ENCODE measurements at places on chromosomes 4 and X.

DNA sequence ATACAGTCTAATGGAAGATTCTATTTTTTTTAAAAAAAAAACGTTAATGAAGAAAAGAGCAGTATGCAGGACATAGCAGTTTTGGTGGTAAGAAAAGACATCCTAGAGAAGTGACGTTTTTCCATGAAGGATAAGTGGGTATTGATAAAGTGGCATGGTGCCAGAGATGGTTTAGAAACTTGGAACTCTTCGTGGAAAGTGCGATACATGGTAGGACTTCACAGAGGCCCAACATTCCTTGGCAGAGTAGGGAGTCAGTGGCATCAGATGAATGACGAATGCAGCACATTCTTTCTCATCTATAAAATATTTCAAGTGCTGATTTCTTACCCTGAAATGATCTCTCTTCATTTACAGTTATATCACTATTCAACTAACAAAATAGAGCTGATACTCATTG is 298.7 kb downstream of the CCSER1 start:
- DNase-seq = no peak

DNA sequence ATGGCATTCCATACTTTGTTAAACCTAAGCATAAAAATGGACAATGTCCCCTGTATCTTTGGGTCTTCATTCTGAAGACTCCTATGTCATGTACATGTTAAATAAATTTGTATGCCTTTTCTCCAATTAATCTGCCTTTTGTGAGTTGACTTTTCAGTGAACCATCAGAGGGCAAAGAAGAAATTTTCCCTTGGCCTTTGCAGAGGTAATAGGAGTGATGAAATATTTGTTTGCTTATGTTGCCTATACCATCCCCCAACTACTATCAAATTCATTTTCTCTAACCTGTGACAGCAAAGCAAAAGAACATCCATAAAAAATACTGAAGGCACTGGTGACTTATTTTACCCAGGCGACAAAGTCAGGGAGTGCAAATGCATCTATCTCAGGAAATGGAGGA is 18.2 kb downstream of the NAAA start:
- no peak for DNase-seq

DNA sequence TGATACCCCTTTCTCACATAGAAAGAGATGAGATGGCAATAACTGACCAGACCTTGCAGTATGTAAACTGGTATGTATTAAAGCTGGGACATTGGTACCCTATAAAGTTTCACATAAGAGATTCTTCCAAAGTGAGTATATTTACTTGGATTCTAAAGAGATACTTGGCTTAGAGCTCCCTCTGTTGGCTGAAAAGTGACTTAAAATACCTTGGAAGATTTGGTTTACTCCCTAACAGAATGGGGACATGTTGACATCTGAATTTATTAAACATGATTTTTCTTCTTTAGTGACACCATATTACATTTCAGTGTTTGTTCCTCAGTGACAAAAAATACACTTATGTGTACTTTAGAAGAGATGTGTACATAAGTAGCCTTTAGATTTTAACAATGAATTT is 47.9 kb upstream of the RGN start:
- peak; percentile 64 for DNase-seq

DNA sequence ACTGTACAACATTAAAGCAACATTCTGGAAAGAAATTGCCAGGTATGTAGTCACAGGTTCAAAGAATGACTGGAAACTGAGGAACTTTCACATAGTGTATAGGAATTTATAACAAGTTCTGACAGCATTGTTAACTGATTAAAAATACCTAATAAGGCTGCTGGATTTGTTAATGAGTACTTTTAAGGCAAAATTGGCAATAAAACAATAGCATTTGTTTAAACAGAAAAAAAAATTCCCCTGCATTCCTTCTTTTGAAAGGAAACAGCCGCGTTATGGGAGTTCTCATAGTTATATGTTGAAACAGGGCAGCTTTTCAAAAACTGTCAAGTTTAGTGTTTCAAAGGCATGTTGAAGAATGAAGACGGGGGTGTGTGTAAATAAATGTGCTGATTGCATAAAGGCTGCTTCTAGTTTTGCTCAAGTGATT is 282.5 kb upstream of the FAT1 start:
- no peak for DNase-seq

DNA sequence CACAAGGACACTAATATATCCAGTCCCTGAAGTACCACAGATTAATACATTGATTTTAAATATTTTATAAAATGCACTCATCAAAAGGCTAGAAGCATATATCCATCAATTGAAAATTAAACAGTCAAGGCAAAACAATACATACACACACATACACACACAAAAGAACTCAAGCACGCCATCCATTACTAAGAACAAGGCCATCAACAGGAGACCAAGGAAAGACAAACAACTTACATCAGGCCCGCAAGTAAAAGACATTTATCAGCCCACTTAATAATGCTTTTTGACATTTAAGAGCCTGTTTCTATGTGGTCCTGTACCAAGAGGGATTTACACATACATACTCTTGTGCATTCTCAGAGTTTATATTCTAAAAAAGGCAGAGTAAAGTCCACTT is 50.0 kb upstream of the ZNF827 start:
- no peak for DNase-seq

DNA sequence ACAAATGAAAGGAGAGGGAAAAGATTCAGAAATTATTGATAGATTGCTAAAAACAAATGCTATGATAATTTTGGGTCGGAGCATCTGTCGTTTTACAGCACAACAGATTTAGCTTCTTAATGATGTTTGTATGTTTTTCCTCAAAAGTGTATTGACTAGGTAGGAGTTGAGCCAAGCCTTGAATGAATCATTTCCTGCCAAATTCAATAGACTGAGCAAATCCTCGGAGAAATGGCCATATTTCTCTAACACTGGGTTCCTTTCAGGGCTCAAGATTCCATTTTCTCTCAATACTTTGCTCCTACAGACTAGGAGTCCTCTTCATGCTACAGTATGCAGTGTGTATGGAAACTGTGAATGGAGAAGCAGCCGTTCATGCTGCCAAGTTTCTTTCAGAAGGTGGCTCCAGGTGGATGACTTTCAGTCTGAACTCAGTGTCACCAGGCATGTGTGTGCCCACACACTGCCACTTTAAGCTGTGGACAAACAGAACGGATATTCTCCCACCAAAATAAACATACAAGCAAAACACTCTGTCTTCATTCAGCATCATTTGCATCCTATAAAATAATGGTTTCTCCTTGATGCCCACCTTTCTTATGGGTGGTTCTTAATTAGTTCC is 146.0 kb downstream of the TBL1X start:
- no peak for DNase-seq

GRCh38 chr4:73892966-73893365 is 23.8 kb downstream of the CXCL1 start:
- no peak for DNase-seq

DNA sequence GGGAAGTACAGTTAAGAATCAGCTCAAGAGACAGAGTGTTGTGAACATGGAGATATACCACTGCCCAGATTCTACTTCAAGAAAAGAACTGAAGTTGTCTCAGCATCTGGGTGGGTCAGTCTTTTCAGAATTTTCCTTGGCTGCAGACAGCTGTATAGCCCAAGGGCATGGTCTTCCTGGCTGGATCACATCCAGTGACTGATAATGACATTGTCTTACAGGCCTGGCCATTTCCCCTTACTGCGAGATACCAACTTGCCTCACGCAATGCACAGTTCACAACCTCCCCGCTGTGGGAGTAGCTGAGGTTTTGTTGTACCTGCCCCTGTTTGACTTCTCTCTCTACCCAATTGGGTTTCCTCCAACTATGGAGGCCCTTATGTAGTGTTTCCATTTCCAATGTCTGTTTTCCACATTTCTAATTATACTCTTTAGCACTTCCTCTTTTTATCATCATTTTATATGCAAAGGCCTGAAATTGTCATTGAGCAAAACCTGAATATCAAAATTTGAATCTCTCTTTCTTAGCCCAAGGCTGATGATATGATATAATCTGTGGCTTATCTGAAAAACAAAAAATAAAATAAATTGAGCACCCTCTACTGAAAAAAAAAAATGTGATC is 209.1 kb downstream of the NAF1 start:
- DNase-seq = no peak

DNA sequence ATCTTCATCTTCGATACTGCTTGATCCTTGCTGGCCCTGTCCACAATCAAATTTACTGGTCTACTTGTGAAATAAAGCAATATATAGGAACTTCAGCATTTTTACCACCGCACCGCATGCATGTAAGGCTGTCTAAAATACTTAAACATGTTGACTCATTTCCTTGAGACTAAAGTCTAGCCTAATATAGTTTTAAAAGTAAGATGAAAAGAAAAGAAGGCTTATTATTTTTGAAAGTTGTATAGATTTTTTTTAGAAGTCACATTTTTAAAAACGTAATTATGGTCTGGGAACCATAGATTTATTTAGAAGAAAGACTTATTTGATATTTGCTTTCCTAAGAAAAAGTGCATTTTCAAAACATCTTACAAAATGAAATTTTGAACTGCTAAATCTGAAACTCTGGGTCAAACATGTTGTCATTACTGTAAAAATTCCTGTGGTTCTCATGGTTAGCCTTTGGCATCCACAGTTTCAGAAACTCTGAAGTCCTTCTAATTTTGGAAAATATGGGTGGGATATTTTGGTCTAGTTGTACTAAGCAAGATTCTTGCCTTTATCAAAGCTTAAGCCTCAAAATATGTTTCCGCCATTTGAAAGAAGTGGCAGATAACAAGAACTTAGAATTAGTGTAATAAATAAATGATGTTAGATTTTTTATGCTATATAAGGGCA is 423.5 kb upstream of the CTSO start:
- DNase-seq = no peak

DNA sequence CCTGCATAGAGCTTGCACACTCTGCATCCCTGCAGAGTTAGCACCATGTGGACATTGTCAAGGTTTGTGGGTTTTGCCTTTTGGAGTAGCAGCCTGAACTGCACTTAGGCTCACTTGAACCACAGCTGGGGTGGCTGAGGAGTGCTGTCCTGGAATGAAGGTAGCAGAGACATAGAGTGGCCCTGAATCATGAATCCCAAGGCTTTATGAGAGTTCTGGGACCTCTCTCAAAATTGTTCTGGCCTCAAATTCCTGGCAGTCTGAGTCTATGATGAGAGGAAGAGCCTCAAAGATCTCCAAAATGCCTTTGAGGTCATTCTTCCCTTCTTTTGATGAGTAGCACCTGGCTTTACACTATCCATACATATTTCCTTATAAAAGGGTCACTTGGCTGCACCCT is 37.1 kb upstream of the ADH1C start:
- no peak for DNase-seq

DNA sequence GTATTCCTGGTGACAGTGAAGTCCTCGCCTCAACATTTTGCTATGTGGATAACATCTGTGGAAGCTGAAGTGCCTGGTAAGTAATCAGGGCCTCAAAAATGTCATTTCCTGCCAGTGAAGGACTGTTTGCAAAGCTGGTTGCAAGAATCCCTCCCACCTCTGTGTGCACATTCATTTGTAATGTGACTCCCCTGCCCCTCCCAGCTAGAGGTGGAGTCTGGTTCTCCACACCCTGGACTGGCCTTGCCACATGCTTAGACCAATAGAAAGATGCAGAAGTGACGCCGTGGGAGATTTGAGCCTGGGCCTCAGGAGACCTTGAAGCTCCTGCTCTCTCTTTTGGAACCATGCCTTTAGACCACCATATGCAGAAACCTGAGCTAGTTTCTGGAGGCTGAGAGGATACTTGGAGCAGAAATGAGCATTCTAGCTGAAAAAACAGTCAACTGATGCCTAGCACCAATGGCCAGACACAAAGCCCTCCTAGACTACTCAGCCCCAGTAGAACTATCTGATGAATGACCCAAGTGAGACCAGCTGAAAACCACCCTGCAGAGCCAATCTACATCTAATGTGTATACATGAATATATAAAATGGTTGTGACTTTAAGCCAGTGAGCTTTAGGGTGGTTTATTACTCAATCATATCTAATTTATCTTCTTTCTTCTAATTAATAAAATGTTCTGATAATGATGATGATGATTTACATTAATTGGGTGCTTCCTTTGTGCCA is 47.8 kb upstream of the CRMP1 start:
- no peak for DNase-seq

DNA sequence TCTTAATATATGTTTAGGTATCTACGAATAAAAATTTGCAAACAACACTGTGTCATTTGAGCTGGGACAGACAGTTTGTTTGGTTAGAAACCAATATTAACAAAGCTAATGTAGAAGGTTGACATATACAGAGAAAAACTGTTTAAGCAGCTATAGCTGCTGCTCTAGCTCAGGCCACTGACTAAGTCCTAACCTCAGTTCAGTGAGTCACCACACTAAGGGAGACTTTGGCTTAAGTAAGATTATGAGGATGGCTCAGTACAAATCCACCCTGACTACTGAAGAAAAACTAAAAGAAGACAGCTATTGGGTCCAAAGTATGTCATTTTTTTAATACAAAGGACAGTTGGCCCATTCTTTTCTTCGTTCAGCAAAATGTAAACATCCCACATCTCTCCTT is 717.3 kb upstream of the ACTRT1 start:
- no peak for DNase-seq

GRCh38 chr4:100555611-100556337 is 38.0 kb upstream of the EMCN start:
- no peak for DNase-seq

- DNase-seq = no peak
These were observed 20.5 kb downstream of the NOP14 start for GRCh38 chr4:2942532-2943363.

GRCh38 chrX:68651110-68651509 is 3.6 kb downstream of the STARD8 start:
- DNase-seq = no peak

DNA sequence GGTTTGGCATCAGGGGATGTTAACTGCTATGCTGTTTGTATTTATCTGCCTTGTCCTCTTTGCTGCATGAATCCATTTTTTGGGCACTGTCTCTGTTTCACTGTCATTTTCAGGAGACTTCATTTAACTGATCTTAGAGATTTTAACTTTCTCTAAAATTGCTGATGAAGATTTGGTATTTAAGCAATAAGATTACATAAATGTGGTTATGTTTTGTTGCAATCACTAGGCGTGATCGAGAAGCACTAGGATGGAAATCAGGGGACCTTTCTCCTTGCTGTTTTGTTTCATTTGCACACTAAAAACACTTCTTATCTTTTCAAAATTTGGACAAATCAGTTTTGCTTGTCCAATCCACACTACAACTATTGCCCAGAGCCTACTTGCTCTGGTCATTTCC is 15.4 kb downstream of the CXCL2 start:
- no peak for DNase-seq

DNA sequence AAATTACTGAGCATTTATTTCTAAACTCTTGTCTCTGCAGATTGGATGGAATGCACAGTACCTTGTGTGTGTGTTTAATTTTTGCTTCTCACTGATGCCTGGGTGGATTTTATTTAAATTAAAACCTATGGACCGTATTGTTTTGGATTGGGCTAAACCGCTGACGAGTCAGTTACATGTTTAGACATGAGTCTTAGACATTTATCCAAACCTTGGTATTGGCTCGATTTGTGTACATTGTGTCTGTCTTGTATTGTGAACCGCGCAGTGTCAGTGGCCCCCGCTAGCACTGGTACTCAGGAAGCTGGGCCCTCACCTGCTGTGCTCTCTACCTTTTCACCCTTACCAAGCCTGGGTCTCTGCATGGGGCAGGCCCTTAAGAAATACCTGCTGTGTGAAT is 40.8 kb upstream of the TADA2B start:
- no peak for DNase-seq
